SK-N-SH (cell line): ENCODE measurements at places on chromosomes 7 and 10.

GRCh38 chr10:47331954-47332353 lies 9.7 kb downstream of the GDF2 start:
- H3K27ac ChIP-seq: no peak overlapping the region
- H3K4me1 ChIP-seq: peaks cover 3% of the 10 kb centered on the region; the same call in 1 of the 2 replicates
- no peaks in the 10 kb centered on the region for H3K36me3 ChIP-seq
- peaks cover 17% of the 10 kb centered on the region; the same call in 1 of the 2 replicates for H3K27me3 ChIP-seq

GRCh38 chr7:2729893-2730716 lies 42.1 kb downstream of the AMZ1 start:
- no peak overlapping the region for H3K27ac ChIP-seq
- H3K27me3 ChIP-seq: no peaks in the 10 kb centered on the region
- no peak for DNase-seq
- H3K36me3 ChIP-seq: no peaks in the 10 kb centered on the region
- H3K4me3 ChIP-seq: no peak overlapping the region
- H3K4me1 ChIP-seq: peaks cover 7% of the 10 kb centered on the region; the same call in 1 of the 2 replicates

DNA sequence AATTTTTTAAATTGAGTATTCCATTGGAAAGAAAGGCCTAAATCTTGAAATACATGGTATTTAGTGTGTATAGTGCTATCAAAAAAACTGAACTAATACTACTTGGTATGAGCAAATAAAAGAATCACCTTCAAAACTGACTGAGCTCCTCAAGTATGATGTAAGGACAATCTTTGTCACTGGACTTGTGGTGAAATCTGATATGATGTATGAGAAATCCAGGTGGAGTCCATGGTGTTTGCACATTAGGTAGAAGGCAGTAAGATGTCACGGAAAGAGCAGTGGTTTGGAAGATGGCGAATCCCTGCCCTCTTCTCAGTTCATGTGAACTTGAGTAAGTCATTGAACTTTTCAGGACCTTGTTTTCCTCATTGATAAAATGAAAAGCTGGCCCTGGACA lies 62.1 kb upstream of the COL1A2 start:
- H3K4me3 ChIP-seq: no peak overlapping the region
- H3K4me1 ChIP-seq: peaks cover 24% of the 10 kb centered on the region
- no peaks in the 10 kb centered on the region for H3K36me3 ChIP-seq
- DNase-seq: no peak

DNA sequence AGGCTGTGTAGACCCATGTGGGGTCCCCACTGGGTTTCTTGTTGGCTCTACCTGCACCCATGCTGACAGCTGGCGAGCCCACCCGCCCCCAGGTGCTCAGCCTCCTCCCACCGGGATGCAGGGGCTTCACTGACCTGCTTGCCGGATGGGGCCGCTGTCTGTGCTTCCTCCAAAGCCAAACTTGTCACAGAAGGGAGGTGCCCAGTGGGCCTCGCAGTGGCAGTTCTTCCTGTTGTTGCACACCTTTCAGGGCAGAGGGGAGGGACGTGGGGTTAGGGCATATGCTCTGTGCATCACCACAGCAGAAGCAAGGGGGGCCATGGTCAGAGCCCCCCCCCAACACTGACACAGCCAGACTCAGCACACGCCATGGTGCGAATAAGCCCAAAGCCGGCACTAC lies 146.5 kb downstream of the FANK1 start:
- peaks cover 30% of the 10 kb centered on the region for H3K4me1 ChIP-seq
- H3K27me3 ChIP-seq: no peaks in the 10 kb centered on the region
- DNase-seq: no peak
- H3K4me3 ChIP-seq: no peak overlapping the region

GRCh38 chr10:50605951-50606270 lies 17.8 kb downstream of the SGMS1 start:
- peaks cover 23% of the 10 kb centered on the region for H3K4me1 ChIP-seq

DNA sequence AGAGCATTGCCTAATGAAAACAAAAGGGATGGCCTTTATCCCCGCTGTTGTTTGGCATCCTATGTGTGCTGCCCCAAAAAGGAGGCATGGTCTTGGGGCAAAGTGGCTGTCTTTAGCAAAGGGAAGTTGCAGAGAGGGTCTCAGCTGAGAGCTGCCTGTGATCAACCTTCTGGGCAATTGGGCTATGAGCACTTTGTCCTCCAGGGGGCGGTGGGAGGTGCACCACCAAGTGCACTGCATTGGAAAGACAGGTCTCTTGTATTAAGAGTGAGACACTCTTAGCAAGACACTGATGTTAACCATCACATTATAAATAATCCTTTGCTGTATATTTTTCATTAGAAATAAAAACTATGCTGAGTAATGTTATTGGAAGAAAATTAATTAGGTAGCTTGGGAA lies 314.8 kb downstream of the POM121L12 start:
- H3K4me1 ChIP-seq: no peaks in the 10 kb centered on the region
- peak; percentile 38 for DNase-seq
- no peaks in the 10 kb centered on the region for H3K27me3 ChIP-seq
- no peaks in the 10 kb centered on the region for H3K36me3 ChIP-seq
- H3K27ac ChIP-seq: no peak overlapping the region

GRCh38 chr10:32981760-32982159 lies 23.7 kb upstream of the ITGB1 start:
- no peak for DNase-seq
- no peaks in the 10 kb centered on the region for H3K36me3 ChIP-seq
- H3K4me1 ChIP-seq: peaks cover 28% of the 10 kb centered on the region
- no peak overlapping the region for H3K4me3 ChIP-seq
- H3K27me3 ChIP-seq: no peaks in the 10 kb centered on the region

DNA sequence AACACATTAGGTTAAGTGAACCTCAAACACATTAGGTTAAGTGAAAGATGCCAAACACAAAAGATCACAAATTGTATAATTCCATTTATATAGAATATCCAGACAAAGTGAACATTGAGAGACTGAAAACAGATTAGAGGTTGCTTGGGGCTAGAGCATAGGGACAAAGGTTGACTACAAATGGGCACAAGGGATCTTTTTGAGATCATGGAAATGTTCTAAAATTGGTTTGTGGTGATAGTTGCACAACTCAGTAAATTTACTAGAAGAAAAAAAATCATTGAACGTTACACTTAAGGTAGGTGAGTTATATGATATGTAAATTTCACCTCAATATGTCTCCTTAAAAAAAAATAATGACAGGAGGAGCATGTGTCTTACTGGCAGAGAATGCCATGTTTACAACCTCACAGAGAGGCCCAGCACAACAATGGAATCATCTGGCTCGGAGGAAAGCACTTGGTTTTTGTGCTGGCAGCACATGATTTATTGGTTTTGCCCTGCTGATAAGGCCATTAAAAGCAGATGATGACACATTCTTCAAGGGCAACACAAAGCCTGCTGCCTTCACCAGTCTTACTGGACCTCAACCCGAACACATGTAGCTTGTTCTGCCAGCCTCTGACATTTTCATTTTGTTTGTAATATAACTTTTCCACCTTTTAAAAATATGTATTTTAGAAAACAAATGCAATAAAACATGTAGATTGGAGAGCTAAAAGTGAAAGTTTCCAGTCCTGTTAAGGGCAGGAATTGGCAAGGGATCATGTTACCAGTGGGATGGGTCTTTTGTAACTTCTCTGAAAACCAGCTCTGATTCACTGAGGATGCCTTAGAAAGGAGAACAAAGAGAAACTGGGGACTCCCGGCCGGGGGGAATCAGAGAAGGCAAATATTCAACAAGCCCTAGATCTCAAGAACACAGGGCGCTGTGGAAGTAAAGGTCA lies 11.9 kb upstream of the LMOD2 start:
- peak overlapping the region; percentile 96 for H3K27ac ChIP-seq
- peak; percentile 77 for DNase-seq
- H3K27me3 ChIP-seq: no peaks in the 10 kb centered on the region
- peaks cover 21% of the 10 kb centered on the region for H3K4me1 ChIP-seq
- H3K4me3 ChIP-seq: peak overlapping the region; percentile 29
